ENCODE measurements at places on chromosomes 16 and 17. TPM values are rescaled to one million over a fixed set of nuclear protein-coding genes. Genes with fewer than 3 reads are reported as not detected.

DNA sequence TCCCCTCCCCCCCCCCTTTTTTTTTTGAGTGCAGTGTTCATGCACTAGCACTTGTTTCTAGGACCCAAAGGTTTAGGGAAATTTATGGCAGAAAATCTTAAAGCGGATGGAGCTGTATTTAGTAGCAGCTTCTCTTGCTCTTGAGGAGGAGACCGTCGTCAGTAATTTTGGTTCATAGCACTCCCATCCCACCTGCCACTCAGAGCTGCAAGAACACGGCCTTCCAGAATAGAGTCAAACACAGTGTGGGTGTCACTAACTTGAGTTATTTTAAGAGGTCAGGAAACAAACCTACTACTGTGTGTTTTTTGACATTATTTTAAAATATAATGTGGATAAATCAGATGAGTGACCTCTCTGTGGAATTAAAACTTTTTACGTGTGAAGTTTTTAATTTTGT is 37.3 kb downstream of the SEC14L1 start:
- H3K4me3 ChIP-seq = no peak overlapping the region
- no peak for DNase-seq
- H3K27ac ChIP-seq = no peak overlapping the region
- peaks cover 12% of the 10 kb centered on the region for H3K4me1 ChIP-seq

The CXCL16 gene
- total RNA-seq = 12.8 TPM

DNA sequence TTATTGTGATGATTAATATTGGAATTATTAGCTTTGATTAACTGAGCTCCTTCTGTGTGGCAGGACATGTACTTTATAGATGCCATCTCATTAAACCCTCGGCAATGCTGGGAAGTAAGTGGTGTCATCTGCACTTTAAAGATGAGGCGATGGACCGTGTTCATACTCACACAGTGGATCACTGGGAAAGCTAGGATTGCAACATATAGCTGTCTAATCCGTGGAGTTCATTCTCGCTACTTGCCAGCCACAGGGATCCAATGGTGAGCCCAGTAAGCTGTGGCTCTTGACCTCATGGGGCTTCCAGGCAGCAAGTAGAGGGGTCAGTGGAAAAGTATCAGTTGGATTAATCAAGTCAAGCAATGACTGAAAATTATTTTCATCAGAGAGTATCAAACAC is 587.9 kb downstream of the CDH13 start:
- no peak overlapping the region for H3K27ac ChIP-seq
- H3K4me1 ChIP-seq = peaks cover 24% of the 10 kb centered on the region
- DNase-seq = no peak
- no peak overlapping the region for H3K4me3 ChIP-seq
- H3K27me3 ChIP-seq = no peaks in the 10 kb centered on the region

DNA sequence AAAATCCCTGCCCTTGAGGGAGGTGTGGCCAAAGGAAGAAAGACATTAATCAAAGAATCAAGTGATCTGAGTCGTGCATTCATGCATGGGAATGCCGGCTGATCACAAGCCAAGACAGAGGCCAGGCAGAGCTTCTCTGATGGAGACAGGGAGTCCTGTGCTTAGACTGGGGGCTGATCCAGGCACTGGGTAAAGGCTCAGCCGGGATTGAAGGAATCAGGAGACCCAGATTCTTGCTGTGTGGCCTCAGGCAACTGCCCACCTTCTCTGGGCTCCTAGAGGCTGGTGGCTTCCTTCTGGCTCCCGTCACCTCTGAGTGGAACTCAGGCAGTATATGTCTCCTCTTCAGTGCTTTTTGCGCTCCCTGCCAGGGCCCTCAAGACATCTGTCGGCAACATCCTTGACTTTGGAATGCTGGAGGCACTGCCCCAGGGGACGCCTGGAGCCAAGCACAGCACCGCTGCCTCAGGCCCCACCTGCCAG is 17.7 kb downstream of the RAI1 start:
- H3K4me1 ChIP-seq = peaks cover 82% of the 10 kb centered on the region
- no peak overlapping the region for H3K4me3 ChIP-seq
- H3K27me3 ChIP-seq = no peaks in the 10 kb centered on the region
- H3K27ac ChIP-seq = peak overlapping the region; percentile 81
- DNase-seq = no peak

- no peak overlapping the region for H3K27ac ChIP-seq
- no peaks in the 10 kb centered on the region for H3K36me3 ChIP-seq
- H3K4me1 ChIP-seq = no peaks in the 10 kb centered on the region
- no peak for DNase-seq
- H3K4me3 ChIP-seq = no peak overlapping the region
Observed at GRCh38 chr16:31397096-31397660, 4.0 kb downstream of the ITGAD start.

- H3K36me3 ChIP-seq = no peaks in the 10 kb centered on the region
- peaks cover 17% of the 10 kb centered on the region for H3K27me3 ChIP-seq
- no peak overlapping the region for H3K4me3 ChIP-seq
- DNase-seq = no peak
- H3K4me1 ChIP-seq = no peaks in the 10 kb centered on the region
- H3K27ac ChIP-seq = no peak overlapping the region
Observed at GRCh38 chr17:13240851-13241250, 223.0 kb upstream of the ELAC2 start.

The ZG16 gene
- total RNA-seq = not detected

- H3K36me3 ChIP-seq = no peaks in the 10 kb centered on the region
- no peak for DNase-seq
- peak overlapping the region; percentile 97 for H3K4me3 ChIP-seq
- peaks cover 88% of the 10 kb centered on the region for H3K4me1 ChIP-seq
- H3K27me3 ChIP-seq = no peaks in the 10 kb centered on the region
Observed at GRCh38 chr17:40318830-40319391, 9.9 kb downstream of the RARA start.

DNA sequence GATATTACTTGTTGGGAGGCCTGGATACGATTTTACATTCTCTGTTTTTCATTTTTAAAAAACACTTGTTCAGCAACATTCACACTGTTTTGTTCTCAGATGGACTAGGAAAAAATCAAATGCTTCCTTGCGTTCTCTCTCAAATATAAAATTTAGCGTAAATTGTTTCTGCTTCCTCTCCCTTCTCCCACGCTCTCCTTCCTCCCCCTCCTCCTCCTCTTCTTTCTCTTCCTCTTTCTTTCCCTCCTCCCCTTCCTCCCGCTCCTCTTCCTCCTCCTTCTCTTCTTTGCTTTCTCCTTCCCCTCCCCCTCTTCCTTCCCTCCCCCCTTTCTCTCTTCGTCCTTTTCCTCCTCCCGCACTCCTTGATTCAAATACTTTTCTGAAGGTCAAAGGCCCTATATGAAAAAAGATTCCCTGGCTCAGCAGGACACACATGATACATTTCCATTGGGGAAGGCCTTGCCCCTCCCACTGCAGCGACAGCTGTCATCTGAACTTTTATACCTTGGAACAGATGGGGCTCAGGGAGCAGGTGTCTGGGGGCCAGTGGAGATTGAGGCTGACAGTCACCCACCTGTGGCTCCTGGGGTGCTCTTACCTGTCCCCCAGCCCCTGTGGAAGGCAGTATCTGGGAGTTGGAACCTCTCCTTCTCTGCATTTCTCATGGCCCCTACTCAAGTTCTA is 99.4 kb upstream of the SDK2 start:
- peaks cover 6% of the 10 kb centered on the region for H3K27me3 ChIP-seq
- no peak overlapping the region for H3K4me3 ChIP-seq
- no peak overlapping the region for H3K27ac ChIP-seq
- no peaks in the 10 kb centered on the region for H3K36me3 ChIP-seq
- no peak for DNase-seq

The TRAPPC2L gene
- 74.0 TPM for total RNA-seq

DNA sequence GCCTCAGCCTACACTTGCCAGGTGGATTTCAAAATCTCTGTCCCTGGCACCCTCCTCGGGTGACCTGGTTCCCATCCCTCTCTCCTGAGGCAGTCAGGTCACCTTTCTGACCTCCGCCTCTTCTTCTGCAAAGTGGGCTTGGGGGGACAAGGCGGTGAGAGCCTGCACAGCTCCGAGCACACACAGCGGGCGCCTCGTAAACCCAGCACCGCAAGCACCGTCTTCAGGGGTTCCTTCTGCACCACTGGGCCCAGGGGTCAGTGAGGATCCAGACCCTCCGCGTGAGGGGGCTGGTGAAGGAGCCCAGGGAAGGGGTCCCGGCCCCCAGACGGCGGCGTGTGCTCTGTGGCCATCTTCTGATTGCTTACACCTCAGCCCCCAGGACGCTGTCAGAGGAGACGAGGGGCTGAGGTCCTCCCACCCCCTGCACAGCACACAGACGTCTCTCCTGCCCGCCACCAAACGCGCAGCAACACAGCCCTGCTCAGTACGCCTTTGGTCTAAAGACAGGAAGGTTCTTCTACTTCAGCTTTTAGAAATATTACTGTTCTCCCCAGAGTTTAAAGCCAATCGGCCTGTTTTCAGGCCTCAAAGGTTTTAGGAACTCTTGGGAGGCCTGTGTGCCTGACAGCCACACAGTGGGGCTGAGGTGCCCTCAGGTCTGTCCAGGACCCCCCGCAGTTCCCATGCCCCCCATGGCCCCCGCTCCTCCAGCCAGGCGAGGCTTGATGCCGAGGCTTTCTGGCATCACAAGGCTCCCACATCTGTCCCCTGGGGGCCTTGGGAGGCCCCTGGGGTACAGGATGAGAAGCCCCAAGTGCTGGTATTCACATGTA is 2.7 kb downstream of the CBFA2T3 start:
- no peaks in the 10 kb centered on the region for H3K4me1 ChIP-seq
- H3K27ac ChIP-seq = no peak overlapping the region
- H3K36me3 ChIP-seq = no peaks in the 10 kb centered on the region
- peaks cover 24% of the 10 kb centered on the region for H3K27me3 ChIP-seq

The LPO gene
- not detected for total RNA-seq

- H3K36me3 ChIP-seq = peaks cover 17% of the 10 kb centered on the region
- peak overlapping the region; percentile 89 for H3K27ac ChIP-seq
- DNase-seq = no peak
- peaks cover 14% of the 10 kb centered on the region for H3K4me1 ChIP-seq
- H3K4me3 ChIP-seq = no peak overlapping the region
- H3K27me3 ChIP-seq = no peaks in the 10 kb centered on the region
Observed at GRCh38 chr17:45073414-45074070, 12.4 kb downstream of the NMT1 start.

- peak overlapping the region; percentile 97 for H3K27ac ChIP-seq
- DNase-seq = no peak
- H3K4me3 ChIP-seq = peak overlapping the region; percentile 48
- no peaks in the 10 kb centered on the region for H3K27me3 ChIP-seq
- H3K36me3 ChIP-seq = peaks cover 5% of the 10 kb centered on the region
- H3K4me1 ChIP-seq = peaks cover 82% of the 10 kb centered on the region
Observed at GRCh38 chr16:87464691-87465300, 28.0 kb downstream of the ZCCHC14 start.

DNA sequence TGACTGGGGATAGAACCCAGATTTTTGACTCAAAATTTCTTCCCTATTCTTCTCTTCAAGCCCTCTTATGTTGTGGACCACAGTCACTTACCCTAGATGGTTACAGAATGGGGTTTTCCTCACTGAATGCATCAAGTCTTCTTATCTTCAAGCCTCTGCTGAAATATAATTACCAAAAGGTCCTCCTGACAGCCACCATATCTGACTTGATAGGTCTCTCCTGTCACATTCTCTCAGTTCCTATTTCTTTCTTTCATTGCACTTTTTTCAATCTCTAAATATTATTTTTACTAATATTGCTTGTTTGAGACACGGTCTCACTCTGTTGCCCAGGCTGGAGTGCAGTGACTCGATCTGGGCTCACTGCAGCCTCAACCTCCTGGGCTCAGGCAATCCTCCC is 1.1 kb upstream of the COPZ2 start:
- no peaks in the 10 kb centered on the region for H3K27me3 ChIP-seq
- H3K27ac ChIP-seq = peak overlapping the region; percentile 38
- H3K36me3 ChIP-seq = no peaks in the 10 kb centered on the region
- peaks cover 17% of the 10 kb centered on the region for H3K4me1 ChIP-seq

GRCh38 chr16:524274-525040 is 3.1 kb upstream of the CAPN15 start:
- no peak for DNase-seq
- H3K27me3 ChIP-seq = no peaks in the 10 kb centered on the region
- H3K4me3 ChIP-seq = no peak overlapping the region
- H3K27ac ChIP-seq = peak overlapping the region; percentile 27
- peaks cover 10% of the 10 kb centered on the region for H3K36me3 ChIP-seq

The TEKT1 gene
- not detected for total RNA-seq

DNA sequence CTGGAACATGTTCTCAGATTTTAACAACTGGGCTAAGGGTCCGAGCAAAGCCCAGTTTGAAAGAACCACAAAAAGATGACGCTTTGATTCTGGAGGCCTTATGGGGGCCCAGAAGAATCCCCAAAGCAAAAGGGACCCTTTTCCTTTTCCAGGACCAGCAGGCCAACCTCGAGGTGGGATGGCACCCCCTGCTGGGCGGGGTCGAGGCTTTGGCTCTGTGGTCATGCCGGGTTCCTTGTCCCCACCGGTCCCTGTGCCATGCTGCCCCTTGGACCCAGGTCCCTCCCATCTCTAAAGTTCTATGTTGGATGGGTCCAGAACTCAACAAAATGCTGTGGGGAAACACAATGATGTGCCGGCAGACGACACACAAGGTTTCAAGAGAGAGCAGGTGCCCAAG is 30.9 kb downstream of the TMEM204 start:
- H3K27me3 ChIP-seq = no peaks in the 10 kb centered on the region
- H3K27ac ChIP-seq = no peak overlapping the region
- no peaks in the 10 kb centered on the region for H3K4me1 ChIP-seq
- H3K4me3 ChIP-seq = no peak overlapping the region
- H3K36me3 ChIP-seq = peaks cover 19% of the 10 kb centered on the region

- H3K4me1 ChIP-seq = peaks cover 5% of the 10 kb centered on the region
- no peak overlapping the region for H3K4me3 ChIP-seq
- DNase-seq = no peak
- H3K36me3 ChIP-seq = peaks cover 57% of the 10 kb centered on the region
- no peak overlapping the region for H3K27ac ChIP-seq
Observed at GRCh38 chr16:23564575-23565363, 7.2 kb downstream of the UBFD1 start.

The NOG gene
- total RNA-seq = not detected

The TUBG2 gene
- total RNA-seq = 33.3 TPM

The TMEM94 gene
- total RNA-seq = 71.2 TPM

The SAMD14 gene
- total RNA-seq = 36.8 TPM

DNA sequence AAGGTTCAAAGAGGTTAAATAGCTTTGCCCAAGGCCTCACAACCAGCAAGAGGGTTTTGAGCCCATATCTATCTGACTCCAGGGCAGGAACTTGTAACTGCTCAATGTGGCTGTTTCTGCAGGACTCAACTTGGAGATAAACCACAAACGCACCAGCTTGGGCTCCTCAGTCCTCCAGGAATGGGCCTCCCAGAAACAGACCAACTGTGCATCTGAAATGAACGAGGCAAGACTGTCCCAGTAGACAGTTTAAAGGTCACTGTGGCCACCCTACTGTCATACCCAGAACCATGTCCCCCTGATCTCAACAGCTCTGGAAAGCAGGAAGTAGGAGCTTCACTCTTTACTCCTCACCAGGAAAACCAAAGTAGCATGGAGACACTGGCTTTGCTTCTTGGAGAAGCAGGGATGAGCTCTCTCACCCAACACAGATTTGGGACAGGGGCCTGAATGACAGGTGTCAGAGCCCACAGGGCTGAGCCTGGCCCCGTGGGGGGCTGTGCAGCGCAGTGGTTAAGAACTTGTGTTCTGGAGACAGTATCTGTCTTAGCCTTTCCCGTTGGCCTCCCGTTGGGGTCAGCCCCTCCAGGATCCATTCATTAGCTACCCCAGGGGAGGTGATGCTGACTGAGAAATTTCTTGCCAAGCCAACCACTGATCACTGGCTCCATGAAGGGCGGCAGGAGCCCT is 2.3 kb upstream of the CALB2 start:
- no peak for DNase-seq
- H3K4me1 ChIP-seq = no peaks in the 10 kb centered on the region
- no peaks in the 10 kb centered on the region for H3K36me3 ChIP-seq
- peaks cover 3% of the 10 kb centered on the region for H3K27me3 ChIP-seq
- H3K27ac ChIP-seq = no peak overlapping the region

GRCh38 chr17:15323131-15323530 is 18.3 kb downstream of the TEKT3 start:
- H3K36me3 ChIP-seq = no peaks in the 10 kb centered on the region
- peaks cover 10% of the 10 kb centered on the region for H3K27me3 ChIP-seq
- no peak overlapping the region for H3K4me3 ChIP-seq
- DNase-seq = no peak
- H3K4me1 ChIP-seq = peaks cover 7% of the 10 kb centered on the region

All from osteocyte (in vitro differentiated cells).